ENCODE measurements at places on chromosomes 5 and 9.

DNA sequence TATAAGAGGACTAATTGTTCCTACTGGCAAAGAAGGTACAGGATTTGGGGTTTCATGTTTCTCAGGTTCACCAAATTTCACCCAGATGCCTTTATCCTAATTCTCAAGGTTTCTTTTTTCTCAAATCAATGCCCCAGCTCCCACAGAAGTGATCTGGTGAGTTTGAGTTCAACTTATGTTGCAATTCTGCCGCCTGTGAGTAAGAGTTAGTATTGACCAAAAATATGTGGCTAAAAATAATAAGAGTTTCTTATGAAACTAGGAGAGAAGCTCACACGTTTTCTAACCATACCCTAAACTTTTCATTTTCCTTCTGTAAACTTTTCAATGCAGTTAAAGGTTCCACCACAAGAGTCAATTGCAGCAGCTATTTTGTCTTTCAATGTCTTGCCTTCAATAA, 15.1 kb downstream of the SLCO6A1 start:
- peak; percentile 4 for DNase-seq

- DNase-seq: no peak
These were observed 272.7 kb downstream of the FAM114A2 start for GRCh38 chr5:153765987-153766386.

GRCh38 chr5:116135344-116135743, 50.5 kb downstream of the COMMD10 start:
- no peak for DNase-seq

GRCh38 chr5:7856855-7857254, 5.9 kb upstream of the CFAP90 start:
- DNase-seq: peak; percentile 38

DNA sequence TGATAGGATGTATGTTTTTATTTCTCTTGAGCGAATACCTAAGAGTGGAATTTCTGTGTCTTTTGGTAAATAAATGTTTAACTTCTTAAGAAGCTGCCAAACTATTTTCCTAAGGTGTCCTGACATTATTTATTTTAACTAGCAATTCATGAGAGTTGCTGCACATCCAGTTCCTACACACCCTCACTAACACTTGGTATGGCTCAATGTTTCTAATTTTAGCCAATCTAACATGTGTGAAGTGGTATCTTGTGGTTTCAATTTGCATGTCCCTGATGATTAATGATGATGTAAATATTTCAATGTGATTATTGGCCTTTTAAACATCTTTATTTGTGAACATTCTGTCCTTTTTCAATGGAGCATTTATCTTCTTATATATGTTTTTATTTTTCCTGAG, 2095.5 kb upstream of the C9orf72 start:
- no peak for DNase-seq

GRCh38 chr5:53597894-53598293, 37.5 kb downstream of the NDUFS4 start:
- DNase-seq: no peak

DNA sequence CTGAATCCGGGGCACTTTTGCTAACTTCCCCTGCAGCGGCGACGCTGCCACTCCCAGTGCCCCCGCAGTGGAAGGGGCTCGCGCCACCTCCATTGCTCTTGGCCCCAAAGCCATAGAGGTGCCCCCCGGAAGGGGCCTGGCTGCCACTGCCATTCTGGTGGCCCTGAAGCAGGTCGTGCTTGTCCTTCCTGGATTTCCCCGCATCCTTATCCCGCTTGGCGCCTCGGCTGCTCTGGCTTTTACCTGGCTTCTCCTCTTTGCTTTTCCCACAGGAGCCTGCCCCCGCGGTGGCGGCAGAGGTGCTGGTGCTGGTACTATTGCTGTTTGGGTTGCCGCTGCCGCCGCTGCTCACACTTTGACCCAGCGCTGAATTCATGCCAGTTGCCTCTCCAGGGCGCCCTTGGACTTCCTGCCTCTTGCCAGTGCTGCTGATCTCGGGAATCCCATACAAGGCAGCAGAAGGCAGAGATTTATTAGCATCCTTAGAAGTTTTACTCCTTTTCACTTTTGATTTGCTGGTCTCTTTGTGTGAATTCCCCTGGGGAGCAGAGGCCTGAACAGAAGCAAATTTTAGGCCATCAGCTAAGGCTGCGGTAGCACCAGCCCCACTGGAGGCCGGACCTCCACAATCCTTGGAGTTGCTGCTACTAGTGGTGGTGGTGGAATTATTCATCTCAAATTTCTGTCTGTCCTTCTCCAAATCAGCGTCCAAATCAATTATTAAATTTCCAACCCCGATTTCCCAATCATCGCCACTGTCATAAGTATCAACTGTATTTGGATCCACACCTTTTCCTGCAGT, 2.1 kb downstream of the ZNF608 start:
- DNase-seq: peak; percentile 34

GRCh38 chr5:62547945-62548630, 30.5 kb upstream of the LRRC70 start:
- DNase-seq: no peak

GRCh38 chr5:143065996-143066522, 295.9 kb downstream of the ARHGAP26 start:
- DNase-seq: no peak

DNA sequence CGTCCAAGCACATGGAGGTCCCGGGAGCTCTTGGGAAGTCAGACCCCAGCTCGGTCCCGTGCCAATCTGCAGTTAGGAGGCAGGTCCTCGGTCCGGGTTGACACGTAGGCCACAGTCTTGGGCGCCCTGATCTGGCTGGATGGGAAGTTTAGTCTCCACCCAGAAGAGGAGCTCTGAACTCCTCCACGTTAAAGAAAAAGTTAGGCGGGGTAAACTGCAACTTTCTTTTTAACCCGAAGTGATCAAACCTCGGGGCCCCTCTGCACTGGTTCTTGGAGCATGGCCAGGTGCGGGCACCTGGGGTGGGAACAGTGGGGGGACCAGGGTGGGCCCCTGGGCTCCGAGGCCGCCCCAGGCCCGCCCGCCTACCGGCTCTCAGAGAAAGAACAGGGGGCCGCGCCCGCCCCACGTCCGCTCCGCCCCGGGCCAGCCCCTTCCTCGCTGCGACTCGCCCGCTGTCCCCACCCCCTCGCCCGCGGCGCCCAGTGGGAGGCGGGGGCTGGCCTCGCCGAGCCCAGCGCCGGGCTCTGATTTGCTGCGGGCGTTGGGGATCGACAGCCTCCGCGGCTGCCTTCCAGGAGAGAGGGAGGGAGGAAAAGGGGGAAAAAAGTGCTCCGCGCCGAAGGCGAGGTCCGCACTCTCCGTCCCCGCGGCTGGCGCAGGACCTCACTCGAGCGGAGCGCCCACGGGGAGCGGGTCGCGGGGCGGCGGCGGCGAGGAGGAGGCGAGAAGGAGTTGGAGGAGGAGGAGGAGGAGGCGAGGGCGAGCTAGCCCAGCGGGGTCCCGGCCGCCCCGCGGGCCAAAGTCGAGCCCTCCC, at the start of gene COL5A1:
Gene COL5A1 (plus strand): TSS at position 631 of the 817 bp plus-strand sequence. CDS start 385 bp downstream, outside the sequence.
- DNase-seq: peak; percentile 96

GRCh38 chr5:113776832-113777525, 263.5 kb downstream of the YTHDC2 start:
- peak; percentile 21 for DNase-seq

GRCh38 chr5:30392897-30393296, 800.6 kb upstream of the CDH6 start:
- no peak for DNase-seq

GRCh38 chr5:136620016-136620419, 254.7 kb upstream of the TRPC7 start:
- DNase-seq: peak; percentile 75

DNA sequence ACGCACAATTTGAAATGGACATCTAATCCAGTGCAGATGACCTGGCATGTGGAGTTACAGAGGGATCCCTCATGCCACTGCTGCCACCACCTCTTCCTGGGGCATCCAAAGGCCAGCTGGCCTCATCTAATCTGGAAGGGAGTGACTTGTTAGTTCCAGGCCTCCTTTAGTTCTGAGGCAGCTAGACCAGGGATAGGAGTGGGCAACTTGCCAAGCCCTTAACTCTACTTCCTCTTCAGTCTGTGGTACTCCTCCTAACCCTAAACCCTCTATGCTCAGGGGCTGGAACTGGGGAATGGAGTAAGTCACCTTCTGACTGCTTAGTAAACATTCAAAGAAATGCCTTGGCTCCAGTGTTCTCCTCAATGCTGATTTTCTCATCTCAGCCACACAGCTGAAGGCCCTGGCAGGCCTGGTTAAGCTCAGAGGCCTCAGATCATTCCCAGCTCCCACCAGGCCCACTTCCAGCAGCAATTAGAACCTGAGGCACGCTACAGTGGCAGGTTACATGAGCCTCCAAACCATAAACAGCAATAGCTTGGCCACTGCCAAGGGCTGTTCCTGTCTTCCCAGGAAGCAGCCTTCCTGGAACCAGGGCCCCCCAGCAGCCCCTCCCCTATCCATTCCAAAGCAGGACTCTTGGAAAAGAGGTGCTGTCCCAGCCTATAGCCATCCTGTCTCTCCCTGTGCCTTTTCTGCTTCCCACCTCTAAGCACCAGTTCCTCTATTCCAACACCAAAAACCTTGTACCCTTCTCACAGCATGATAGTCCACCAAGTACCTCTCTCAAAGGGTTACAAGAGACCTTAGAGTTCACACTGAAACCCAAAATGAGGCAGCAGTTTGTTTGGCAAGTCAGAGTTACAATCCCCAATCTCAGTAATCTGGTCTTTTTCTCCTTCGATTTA, 2.0 kb downstream of the EIF4EBP3 start:
- peak; percentile 39 for DNase-seq

DNA sequence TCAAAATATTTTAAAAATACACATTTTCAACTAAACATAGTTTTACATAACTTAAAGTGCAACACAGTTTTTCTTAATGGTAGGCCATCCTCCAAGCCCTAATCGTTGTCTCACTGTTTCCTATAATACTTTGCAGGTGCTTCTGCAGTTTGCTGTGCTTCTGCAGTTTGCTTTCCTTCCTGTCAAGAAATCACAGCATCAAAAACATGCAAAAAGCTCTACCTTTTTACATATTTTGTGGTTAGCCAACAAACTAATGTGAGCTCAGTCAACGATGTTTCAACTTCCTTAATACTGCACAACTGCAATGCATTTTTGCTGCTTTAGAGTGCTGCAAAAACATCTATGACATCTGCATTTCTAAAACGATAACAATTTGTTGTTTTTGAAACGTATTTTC, 25.2 kb downstream of the EMB start:
- no peak for DNase-seq

DNA sequence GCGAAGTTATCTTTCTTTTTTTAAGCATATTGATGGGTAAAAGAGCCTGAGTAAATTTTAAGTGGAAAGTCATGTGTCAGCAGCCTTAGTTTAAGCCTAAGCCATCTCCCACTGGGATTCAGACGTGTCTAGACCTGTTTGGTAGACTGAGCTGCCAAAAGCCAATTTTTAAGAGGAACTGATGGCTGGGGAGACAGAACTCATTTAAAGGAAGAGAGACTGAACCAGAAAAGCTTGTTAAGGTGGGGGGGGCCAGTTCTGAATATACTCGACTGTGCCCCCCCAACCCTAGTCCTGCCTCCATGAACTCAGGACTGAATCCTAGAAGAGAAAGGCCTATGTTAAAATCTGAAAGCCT, 58.3 kb upstream of the PLPP1 start:
- no peak for DNase-seq

GRCh38 chr5:83503662-83504061, 32.1 kb downstream of the VCAN start:
- no peak for DNase-seq

DNA sequence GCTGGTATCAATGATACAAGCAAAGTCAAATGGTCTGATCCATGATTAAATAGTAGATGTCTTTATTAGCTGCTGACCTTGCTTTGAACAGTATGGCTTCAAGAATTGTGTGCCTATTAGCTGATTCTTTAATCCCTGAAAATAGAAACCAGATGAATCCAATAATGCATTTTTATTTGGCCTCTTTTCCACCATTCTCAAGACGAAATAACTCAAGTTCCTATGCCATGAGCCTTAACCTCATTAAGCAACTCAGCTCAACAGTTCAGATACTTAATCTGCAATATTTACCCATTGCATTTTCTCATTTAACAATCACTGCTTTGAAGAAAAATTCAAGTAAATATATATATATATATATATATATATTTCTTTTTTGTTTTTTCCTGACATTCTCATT, 588.6 kb upstream of the MEF2C start:
- no peak for DNase-seq

- DNase-seq: peak; percentile 87
These were observed 130.4 kb upstream of the BASP1 start for GRCh38 chr5:17087035-17087434.

DNA sequence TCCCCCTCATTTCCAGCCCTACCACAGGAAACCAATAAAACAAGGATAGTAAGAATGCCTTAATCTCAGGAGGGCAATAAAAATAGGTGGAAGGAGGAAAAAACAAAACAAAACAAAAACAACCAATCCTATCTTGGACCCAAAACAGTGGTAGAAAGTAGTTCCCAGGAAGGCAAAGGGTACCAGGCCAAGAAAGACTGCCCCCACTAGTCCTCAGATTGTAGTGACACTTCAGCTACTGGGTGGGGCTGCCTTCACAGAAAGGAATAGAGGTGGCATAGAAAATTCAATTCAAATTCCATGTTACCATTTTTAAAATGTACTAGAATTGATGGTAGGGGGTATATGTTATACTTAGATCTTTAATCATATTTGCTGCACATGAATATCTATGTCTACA, 59.3 kb downstream of the DPYSL3 start:
- DNase-seq: no peak

- DNase-seq: no peak
These were observed 112.2 kb downstream of the MAST4 start for GRCh38 chr5:66708368-66708767.

GRCh38 chr5:129978270-129978669, 74.0 kb downstream of the CHSY3 start:
- DNase-seq: no peak

GRCh38 chr5:17802256-17802655, 168.0 kb downstream of the TAF11L14 start:
- DNase-seq: no peak

- peak; percentile 2 for DNase-seq
These were observed 595.4 kb upstream of the RIOK2 start for GRCh38 chr5:97778451-97778850.

DNA sequence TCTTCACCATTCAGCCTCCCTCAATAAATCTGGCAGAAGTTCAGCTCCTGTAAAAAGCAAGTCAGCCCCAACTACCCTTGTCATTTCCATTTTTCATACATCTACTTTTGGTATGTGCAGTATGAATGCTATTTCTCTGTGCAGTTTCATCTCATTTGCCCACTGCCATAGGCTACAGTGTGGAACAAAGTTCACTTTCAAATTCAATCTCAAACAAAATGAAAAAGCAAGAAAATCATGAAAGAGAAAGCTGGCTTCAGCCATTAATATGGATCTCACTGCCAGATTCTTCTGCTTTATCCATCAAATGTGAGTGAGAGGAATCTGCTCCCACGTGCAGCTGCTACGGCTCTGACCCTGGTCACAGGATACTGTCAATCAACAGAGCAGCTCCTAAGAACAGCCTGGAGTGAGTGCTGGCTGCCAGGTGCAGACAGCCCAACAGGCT, 494.2 kb downstream of the ZNF608 start:
- DNase-seq: no peak

GRCh38 chr5:16577677-16578076, 39.1 kb downstream of the RETREG1 start:
- no peak for DNase-seq

DNA sequence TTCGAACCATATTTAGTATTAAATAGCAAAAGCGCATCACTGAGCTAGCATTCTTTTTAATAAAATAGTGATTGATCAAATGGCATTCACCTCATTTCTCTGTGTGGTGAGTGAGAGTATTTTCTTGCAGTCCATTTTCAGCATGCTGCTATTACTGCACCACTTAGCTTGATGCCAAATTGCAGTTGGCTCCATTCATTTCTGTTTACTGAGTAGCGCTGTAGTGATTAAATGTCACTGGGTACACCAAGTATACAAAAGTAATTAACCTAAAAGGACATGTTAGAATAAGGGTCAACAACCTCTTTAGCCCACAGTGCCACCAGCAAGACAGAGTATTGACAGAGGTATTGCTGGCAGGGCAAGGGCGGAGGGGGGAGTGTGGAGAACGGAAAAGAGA, 122.0 kb downstream of the TLE4 start:
- DNase-seq: no peak

Measured in EL (cell line).